ENCODE measurements at places on chromosomes 5 and 9.

- DNase-seq: no peak
Measured at GRCh38 chr9:116435706-116436105, 251.4 kb upstream of the TRIM32 start.

DNA sequence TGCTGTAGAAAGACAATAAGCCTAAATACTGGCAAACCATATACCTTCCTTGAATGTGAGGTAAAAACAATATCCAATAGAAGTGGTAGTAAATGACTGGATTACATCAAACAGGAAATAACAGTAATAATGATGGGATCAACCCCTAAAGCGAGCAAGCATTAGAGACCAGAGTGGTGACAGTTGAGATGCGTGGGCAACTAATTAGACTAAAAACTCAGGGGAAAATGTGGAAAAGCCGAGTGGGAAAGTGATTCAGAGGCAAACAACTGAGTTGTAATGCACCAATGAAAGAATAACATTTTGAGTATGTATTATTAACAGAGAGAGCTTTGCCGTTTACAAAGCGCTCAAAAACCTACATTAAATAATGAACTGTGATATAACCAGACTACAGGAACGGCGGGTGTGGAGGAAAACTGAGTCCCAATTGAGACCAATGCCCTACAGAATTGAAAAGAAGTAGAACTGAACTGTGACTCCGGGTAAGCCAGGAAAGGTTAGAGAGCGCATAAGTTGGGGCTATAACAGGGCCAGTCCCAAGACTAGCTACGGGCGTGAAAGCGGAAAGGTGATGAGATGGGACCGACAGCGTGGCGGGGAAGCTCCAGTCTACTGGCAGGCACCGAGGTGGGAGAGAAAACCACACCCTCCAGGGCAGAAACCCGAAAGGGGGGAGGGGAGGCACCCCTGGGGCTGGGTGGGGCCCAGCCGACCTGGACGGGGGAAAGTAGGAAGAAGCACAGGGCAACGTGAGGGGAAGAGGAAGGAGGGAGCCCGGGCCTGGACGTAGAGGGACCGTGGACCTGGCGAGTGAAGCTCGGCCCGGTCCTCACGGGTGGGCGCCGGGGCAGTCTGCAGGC lies 592 bp downstream of the UBAP2 start:
- DNase-seq: no peak

DNA sequence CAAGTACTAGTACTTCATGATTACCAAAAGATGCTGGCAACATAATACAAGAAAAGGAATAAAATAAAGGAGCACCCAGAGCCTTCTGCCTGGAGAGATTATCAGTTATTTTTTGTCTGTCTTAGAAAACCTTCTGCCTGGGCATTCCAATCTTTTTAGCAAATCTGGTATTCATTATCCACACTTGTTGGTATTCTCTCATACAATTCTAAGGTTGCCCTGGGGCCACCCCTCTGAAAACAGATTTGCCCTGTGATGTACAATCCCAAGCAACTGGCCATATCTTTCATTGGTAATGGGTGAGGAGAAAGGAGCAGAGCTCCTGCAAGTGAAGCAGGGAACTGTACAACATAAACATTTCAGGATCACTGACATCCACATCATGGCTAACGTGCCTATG lies 47.8 kb downstream of the WDR41 start:
- DNase-seq: no peak

GRCh38 chr5:159619826-159620225 lies 289.5 kb upstream of the IL12B start:
- no peak for DNase-seq

DNA sequence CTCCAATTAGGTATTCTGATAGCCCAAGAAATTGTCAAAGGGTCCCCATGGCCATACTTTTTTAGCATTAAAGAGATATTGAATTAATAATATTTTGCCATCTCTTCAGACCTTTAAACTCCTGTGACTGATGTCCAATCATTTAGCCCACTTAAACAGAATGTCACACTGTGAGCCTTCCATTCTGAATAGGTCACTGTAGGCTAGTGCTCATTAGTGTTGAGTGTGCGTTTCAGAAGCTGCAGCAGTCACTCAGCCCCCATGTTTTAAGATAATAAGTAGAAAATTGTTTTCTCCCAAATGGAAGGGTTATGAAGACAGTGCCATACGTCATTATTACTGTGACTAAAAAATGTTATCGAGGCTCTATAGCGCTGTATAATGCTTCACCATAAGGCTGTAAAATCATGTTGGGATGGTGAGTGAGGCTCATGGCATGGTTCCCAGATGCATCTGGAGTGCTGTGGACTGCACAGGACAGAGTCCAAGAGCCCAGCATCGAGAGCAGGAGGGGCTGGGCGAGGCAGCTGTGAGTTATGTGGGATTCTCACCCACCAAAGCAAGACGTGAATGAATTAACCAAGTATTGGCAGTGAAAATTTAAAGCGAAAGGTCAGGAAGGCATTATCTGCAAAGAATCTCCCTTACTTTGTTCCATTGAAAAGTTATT lies 2112.9 kb upstream of the WWC1 start:
- peak; percentile 76 for DNase-seq

DNA sequence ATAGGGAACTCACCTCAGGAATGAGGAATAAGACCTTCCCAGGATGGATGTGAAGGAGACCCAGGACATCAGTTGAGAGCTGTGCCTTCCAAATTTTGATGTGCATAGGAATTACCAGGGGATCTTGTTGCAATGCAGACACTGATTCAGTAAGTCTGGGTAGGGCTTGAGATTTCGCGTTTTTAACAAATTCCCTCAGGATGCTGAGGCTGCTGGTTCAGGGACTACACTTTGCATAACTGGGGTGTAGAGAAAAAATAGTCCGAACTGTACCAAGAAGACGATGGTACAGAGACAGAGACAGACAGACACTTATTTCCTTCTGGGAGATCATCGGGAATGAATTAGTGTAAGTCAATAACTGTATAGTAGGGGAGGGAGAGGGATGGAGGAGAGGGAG lies 82.3 kb upstream of the FREM1 start:
- no peak for DNase-seq

GRCh38 chr5:11560915-11561697 lies 343.1 kb downstream of the CTNND2 start:
- DNase-seq: no peak

GRCh38 chr5:20601678-20602100 lies 613.7 kb upstream of the CDH18 start:
- no peak for DNase-seq

GRCh38 chr9:19020886-19021455 lies 12.0 kb downstream of the SAXO1 start:
- no peak for DNase-seq

DNA sequence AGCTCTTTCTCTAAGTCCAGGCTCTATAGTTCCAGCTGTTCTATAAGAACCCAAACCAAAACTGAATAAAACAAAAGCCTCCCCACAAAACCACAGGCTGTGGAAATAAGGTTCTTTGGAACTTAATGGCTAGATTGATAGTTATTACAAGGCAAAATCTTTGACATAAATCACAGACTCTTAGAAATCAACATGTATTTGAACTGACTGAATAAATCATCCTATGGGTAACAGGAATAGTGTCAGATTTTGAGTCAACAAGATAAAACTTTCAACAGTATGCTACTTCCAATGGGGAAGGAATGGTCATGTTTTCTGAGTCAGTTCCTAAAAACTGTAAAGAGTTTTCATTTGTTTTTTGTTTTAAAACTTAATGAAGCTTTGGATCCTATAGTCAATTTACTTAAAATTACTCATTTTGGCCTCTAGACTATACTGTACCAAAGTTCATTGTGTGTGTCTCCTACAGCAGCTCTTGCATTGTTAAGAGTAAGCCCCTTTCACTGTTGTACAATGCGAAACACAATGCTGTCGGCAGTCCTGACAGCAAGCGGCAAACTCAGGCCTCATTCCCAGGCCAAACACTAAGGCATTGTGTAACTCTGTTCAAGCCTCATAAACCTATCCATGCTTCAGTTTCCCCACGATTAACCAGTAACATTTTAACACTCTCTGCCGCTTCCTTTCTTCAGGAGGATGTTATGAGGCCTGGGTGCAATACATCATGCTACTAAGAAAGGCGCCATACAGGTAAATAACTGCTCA lies 134.1 kb downstream of the ARL15 start:
- no peak for DNase-seq

DNA sequence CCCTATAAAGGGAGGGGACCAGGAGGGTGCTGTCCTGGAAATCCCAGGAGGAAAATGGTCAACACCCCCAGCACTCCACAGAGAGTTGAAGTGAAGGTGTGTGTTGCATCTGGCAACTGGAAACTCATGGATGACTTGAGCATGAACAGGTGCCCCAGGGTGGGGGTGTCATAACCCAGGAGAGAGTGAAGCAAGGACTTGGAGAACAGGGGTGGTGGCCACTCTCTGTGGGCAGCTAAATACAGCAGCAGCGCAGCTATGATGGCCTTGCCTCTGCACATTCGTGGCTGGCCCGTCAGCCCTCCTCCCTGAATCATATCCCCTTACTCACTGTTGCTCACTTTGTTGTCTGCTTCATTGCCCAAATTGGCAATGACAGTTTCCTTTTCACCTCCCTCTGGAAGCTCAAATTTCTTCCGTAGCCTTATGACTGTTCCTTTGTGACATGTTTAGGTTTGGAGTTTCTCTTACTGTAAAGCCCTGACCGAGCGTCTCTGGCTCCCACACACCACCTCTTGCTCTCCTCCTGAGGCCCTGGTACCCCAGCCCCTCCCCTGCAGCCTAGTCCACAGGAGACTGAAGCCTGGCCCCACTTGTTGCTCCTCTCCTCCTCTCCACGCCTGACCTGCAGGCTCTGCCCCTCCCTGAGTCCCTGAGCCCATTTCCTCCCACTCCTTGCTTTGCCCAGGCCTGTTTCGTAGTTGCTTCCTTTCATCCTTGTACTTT lies 185.8 kb downstream of the CD180 start:
- no peak for DNase-seq
